Brain (organoid and tissue), 16 donors: ENCODE measurements at places on chromosomes 12 and 14.

GRCh38 chr12:116495260-116495659, 63.9 kb upstream of the MAP1LC3B2 start:
- no peak for DNase-seq

- no peak for DNase-seq
Measured at GRCh38 chr12:51188359-51189051, 15.6 kb upstream of the TFCP2 start.

- no peak for DNase-seq
Measured at GRCh38 chr14:28057359-28058296, 709.0 kb upstream of the FOXG1 start.

GRCh38 chr12:42015051-42015461, 129.6 kb downstream of the GXYLT1 start:
- peak; percentile 49 for DNase-seq

GRCh38 chr12:45327823-45328383, 112.0 kb downstream of the ANO6 start:
- DNase-seq = no peak

DNA sequence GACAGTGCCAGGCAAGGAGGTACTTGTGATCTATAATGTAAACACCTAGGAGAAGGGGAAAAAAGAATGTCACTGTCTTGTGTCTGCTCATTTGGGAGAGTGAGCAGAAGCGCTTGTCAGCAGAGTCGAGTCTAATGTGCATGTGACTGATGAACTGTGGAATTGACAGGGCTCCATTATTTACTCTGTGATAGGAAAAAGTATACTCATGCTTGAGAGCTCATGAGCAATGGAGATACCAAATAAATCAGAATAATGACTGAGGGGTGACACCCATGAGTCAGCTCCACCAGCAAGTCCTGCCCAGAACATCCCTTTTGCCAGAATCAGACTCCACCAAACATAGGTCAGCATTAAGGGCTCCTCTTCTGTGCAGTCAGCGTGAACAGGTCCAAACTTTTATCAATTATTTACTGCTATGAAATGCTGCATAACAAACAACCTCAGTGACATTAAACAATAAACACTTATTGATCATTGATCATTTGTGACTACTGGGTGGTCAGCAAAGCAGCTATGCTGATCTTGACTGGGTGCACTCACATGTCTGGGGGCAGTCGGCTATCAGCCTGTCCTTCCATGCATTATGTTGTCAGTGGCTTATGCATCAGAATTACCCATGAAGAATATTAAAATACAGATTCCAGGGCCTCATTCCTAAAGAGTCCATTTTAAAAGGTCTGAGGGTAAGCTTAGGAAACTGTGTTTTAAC, 29.2 kb upstream of the WSCD2 start:
- peak; percentile 17 for DNase-seq

GRCh38 chr12:29088611-29089219, 60.4 kb upstream of the FAR2 start:
- DNase-seq = no peak

GRCh38 chr12:105783983-105784947, 354.5 kb downstream of the NUAK1 start:
- DNase-seq = peak; percentile 44
